HuH-7 (cell line): ENCODE measurements at places on chromosomes 16 and 17.

GRCh38 chr16:58931436-58931835 is 197.3 kb upstream of the GOT2 start:
- DNase-seq = no peak

DNA sequence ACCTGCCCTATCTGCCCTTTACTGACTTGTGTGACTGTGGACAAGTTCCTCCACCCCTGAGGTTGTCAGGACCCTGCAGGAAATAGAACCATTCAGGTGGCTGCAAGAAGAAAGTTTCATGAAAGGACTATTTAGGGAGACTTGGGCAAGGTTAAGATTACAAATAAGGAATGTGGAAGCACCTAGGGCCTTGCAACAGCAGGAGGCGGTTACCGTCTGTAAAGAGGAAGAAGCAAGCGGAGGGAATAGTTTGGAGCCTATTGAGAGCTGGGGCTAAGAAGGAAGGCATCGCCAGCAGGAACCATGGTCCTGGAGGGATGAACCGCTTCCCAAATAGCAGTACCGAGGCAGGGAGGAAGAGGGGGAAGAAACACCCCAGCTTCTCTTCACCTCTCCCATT is 132.4 kb downstream of the PRKCB start:
- no peak for DNase-seq

DNA sequence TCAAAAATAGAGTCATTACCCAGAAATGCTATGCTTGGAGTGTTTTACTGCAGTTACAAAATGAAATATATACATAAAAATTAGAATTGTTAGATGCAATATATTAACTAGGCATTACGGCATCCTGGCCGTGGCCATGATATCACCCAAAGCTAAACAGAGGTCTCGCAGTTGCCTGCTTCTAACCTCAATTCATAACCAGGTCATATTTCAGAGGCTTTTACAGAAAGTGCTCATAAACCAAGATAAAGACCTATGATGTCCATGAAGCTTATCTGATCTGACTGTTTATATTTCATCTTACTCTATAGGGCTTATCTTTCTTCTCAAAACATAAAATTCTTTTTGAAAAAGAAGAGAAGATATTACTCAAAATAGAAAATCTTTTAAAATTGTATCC is 664.5 kb upstream of the SALL1 start:
- no peak for DNase-seq

- DNase-seq = no peak
Measured at GRCh38 chr17:19384723-19385391, 2.1 kb downstream of the MFAP4 start.

DNA sequence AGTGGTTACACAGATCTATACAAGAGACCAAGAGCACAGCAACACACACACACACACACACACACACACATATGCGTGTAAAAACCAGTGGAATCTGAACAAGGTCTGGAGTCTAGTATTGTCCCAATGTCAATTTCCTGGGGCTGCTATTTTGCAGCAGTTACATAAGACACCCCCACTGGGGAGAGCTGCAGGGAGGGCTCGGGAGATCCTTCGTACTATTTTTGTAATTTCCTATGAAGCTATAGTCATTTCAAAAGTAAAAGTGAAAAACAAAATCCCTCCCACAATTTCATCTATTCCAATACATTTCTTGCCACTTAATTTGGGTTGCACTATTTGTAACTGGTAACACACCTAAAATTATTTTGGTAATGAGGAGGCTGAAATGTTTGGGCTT is 68.5 kb downstream of the C16orf95 start:
- DNase-seq = no peak

DNA sequence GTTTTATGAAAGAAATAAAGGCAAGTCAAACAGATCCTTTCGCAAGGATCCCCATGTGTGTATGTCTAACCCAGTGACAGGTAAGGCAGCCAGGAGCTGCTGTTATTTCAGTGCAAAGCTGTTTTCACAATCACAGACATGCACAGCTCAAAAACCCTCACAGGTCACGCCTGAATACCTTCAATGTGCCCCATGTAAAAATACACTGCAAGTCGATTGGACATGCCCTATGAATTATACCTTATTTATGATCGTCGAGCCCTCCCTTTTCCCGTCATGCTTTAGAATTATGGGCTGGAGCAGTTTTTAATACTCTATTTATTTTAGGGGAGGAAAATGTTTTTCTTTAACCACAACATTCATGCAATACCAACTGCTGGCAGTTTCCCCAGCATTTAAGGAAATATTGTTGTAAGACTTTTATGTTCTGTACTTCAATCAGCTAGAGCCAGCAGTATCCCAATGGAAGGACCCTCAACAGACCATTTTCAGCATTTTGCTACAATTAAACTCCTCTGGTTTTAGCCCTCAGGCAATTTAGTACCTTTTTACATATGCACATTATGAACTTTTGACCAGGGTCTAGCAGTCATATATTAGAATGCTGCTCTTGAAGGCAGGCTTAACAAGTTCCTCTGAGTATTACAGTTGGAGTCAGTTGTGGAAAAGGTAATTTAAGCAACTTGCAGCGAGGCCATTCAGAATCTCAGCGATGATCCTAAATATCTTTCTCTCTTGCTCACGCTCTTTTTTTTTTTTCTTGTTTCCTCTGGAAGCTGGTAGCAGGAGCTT is 362.2 kb downstream of the WWOX start:
- DNase-seq = no peak

GRCh38 chr17:52158450-52159042 is at the start of gene CA10:
Gene CA10, minus strand, starts transcription at chr17:52158714.
- no peak for DNase-seq

DNA sequence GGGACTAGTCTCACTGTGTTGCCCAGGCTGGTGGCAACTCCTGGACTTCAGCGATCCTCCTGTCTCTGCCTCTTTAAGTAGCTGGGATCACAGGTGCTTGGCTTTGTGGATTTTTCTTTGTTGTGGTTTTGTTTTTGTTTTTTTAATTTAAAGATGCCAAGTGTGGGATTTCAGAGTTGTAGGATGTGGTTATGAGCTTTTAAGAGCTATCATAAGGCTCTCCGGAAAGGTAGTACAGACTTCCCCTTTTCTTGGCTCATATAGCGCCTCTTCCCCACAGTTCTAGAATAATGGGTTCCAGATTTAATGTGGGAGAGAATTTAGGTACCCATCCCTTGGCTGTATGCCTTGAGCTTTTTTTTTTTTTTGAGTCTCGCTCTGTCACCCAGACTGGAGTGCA is 17.1 kb downstream of the AKAP1 start:
- no peak for DNase-seq

DNA sequence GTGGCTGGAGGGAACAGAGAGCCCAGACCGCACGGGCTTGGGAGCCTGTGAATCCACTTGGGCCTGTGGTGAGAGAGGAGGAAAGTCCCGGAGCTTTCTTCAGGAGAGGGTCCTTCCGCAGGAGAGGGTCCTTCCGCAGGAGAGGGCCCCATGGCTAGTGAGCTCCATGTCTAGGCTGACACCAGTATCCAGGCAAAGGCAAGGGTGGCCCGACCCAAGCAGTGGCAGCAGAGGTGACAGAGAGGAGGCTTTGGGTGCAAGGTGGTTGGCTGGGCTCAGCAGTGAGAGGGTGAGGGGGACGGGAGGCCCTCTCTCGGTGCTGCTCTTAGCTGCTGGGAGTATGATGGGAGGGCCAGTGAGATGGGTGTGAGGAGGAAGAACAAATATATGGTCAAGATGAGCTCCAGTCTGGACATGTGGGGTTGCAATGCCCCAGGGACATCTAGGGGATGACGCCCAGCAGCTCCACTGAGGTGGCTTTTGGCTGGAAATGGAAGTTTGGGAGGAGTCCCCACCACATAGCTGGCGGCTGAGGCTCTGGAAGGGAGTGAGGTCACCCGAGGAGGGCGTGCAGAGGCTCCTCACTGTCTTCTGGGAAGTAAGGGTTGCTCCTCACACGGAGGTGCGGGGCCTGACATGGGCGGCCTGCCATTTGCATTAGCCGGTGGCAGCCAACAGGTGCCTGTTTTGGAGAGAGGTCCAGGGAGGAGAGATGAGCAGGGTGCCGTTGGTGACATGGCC is 2.3 kb upstream of the HSD3B7 start:
- no peak for DNase-seq

- DNase-seq = no peak
Measured at GRCh38 chr17:41101586-41102259, at the start of gene KRTAP4-16. Gene KRTAP4-16, minus strand, starts transcription at chr17:41102209. Its CDS starts 0 bp downstream, at chr17:41102209.

- no peak for DNase-seq
Measured at GRCh38 chr17:35898283-35899070, 18.3 kb upstream of the CCL5 start.

GRCh38 chr17:76695059-76695831 is 15.5 kb downstream of the MXRA7 start:
- DNase-seq = no peak

- no peak for DNase-seq
Measured at GRCh38 chr17:66764506-66764905, 70.4 kb upstream of the CACNG5 start.

DNA sequence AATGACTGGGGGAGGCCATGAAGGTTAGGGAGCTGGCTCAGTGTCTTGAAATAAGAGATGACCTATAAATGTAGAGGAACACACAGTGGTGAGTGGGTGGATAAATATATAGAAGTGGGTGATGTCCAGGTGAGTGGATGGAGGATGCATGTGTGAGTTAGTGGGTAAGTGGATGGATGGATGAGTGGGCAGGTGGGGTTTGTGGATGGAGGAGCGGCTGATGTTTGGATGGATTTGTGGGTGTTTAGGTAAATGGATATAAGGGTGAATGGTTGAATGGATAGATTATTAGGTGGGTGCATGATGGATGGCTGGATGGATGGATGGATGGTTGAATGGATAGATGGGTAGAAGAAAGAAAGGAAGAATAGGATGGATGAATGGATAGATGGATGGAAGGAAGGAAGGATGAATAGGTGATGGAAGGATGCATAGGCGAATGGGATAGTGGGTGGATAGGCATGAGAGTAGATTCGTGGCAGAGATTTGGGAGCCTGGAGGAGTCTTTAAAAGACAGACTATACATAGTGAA is 19.1 kb upstream of the TAC4 start:
- no peak for DNase-seq

DNA sequence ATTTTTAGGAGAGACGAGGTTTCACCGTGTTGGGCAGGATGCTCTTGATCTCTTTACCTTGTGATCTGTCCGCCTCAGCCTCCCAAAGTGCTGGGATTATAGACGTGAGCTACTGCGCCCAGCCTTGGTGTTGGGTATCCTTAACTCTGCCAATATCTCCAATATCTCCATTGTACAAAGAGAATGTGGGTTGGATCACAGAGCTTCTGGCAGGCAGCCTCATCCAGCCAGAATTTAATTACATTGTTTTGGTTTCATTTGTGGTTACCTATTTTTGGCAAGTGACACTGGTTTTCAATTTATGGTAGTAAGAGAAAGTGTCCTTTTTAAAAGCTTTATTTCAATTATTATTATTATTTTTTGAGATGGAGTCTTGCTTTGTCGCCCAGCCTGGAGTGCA is 14.0 kb upstream of the RFWD3 start:
- no peak for DNase-seq

DNA sequence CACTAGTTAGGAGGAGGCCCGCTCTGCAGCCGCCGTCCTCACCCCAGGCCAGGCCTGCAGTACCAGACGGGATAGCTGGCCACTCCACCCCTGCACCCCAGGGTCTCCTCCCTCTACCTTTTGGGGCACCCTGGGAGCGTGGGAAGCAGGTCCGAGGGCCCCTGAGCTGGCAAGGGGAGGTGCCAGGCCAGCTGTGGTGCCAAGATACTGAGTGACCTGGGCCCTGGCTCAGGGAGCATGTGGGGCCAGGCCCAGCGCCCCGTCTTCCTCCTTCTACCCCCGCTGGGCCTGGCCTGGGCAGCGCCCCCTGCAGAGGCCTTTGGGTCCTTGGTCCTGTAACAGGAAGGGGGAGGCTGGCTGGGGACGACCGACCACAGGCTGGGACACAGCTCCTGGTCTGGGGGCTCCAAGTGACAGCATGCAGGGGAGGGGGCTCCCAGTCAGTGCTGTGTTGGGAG is 13.0 kb downstream of the PAM16 start:
- no peak for DNase-seq

DNA sequence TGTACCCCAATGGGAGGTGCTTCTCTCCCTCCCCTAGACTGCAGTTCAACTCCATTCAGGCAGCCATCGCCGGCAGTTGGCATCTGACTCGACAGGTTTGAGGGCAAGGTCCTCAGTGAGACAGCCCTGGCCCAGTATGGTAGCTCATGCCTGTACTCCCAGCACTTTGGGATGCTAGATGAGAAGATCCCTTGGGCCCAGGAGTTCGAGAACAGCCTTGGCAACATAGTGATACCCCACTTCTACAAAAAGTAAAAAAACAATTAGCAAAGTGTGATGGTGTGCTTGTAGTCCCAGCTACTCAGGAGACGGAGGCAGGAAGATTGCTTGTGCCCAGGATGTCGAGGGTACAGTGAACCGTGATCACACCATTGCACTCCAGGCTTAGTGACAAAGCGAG is 12.1 kb downstream of the VPS35L start:
- DNase-seq = no peak

GRCh38 chr17:47704736-47705135 is 10.8 kb downstream of the TBKBP1 start:
- no peak for DNase-seq

DNA sequence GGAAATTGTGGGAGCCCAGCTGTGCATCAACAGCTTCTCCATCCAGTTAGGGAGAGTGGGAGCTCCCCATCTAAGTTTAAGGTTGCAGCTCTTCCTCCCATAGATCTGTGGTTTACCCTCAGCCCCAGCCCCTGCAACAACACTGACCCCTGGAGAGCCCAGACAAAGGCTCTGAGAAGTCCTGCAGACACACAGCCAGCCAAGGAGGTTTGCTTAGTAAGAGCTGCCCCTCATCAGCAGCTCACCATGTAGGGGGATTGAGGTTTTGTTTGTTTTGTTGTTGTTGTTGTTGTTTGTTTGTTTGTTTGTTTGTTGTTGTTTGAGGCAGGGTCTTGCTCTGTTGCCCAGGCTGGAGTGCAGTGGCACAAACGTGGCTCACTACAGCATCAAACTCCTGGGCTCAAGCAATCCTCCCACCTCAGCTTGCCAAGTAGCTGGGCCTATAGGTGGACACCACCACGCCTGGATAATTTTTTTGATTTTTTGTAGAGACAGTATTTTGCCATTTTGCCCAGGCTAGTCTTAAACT is 138.6 kb downstream of the CLEC16A start:
- DNase-seq = no peak
